ENCODE measurements at places on chromosomes 16 and 17. TPM values are rescaled to one million over a fixed set of nuclear protein-coding genes. Genes with fewer than 3 reads are reported as not detected.

The HBZ gene
- total RNA-seq = not detected

The MT1H gene
- total RNA-seq = not detected

The TRIM16 gene
- 44.3 TPM for total RNA-seq

The MFSD6L gene
- not detected for total RNA-seq

The NR1D1 gene
- total RNA-seq = 5.7 TPM

The CMTM1 gene
- total RNA-seq = 3.8 TPM

The SARM1 gene
- total RNA-seq = 4.0 TPM

The INCA1 gene
- total RNA-seq = not detected

The SLC7A6OS gene
- total RNA-seq = 11.5 TPM

The KRT33B gene
- total RNA-seq = 1.3 TPM

The GPR142 gene
- total RNA-seq = not detected

The KRTAP3-2 gene
- not detected for total RNA-seq

GRCh38 chr16:30660424-30661261 lies 2.4 kb downstream of the FBRS start:
- no peak for DNase-seq

GRCh38 chr17:72365857-72366414 lies 245.1 kb downstream of the SOX9 start:
- no peak for DNase-seq

- peak; percentile 84 for DNase-seq
These were observed 21.5 kb upstream of the RFFL start for GRCh38 chr17:35084987-35085386.

DNA sequence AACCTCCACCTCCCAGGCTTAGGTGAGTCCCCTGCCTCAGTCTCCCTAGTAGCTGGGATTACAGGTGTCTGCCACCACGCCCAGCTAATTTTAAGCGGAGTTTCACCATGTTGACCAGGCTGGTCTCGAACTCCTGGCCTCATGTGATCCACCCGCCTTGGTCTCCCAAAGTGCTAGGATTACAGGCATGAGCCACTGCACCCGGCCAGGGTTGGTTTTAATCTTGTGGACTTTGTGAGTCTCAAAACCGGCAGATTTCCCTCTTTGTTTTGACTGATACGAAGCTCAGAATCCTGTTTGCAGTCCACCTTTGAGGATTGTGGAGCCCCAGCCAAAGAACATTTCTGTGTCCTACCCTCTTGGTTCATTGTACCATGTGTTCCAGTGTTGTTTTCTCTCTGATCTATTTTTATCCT lies 16.4 kb upstream of the CPSF4L start:
- DNase-seq = no peak

DNA sequence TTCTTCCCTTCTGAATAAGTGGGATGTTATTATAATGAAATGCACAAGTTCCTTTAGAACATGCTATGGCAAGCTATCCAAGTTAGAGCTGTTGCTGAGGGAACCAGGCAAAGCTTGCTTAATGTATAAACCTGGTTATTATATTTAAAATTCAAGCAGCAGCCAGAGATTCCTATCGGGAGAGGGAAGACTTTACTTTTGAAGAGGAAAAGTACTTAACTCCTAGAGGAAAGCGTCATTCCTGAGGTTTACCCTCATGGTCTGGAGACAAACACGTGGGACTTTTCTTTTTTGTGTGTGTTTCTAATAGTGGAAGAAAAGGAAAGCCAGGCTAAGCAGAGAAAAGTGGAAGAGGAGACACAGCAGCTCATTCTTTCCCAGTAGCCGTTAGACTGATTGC lies 39.9 kb upstream of the MYH10 start:
- no peak for DNase-seq

GRCh38 chr17:82366749-82367148 lies 4.8 kb upstream of the UTS2R start:
- no peak for DNase-seq

DNA sequence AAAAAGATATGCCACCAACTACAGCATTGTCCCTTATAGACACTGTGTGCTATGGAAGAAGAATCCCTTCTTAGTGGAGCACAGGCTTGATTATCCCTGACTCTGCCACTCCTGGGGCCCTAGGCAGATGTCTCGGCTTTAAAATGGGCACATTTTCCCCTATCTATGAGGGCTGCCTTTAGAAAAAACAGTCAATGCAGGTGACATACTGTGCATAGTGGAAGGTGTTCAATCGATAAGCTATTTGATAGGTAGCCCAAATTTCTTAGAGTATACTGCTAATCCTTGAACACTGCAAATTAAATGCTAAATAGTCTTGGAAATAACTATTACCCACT lies 64.4 kb downstream of the PARN start:
- DNase-seq = no peak

DNA sequence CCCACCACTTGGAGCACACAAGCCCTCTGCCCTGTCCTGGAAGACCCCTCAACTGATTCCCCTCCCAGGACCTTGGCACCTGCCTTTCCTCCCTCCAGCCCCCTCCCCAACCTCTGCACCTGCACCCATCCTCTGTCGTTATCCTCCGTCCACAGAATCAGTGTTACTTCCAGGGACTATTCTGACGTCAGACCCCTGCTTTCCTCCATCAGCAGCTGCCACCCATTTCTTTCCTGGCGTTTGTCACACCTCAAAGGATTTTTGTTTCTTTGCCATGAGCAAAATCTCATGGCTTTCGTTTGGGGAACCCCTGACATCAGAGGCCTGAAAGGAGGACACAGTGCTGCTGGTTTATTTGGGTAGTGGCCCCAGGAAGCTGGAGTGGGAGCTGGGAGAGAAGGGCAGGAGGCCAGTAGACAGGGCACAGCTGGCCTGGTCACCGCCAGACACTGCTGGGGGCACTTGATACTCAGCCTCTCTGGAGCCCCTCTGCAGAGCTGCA lies 68.4 kb downstream of the SOCS1 start:
- DNase-seq = no peak

- DNase-seq = no peak
These were observed 54.5 kb downstream of the PRMT7 start for GRCh38 chr16:68365167-68365817.

DNA sequence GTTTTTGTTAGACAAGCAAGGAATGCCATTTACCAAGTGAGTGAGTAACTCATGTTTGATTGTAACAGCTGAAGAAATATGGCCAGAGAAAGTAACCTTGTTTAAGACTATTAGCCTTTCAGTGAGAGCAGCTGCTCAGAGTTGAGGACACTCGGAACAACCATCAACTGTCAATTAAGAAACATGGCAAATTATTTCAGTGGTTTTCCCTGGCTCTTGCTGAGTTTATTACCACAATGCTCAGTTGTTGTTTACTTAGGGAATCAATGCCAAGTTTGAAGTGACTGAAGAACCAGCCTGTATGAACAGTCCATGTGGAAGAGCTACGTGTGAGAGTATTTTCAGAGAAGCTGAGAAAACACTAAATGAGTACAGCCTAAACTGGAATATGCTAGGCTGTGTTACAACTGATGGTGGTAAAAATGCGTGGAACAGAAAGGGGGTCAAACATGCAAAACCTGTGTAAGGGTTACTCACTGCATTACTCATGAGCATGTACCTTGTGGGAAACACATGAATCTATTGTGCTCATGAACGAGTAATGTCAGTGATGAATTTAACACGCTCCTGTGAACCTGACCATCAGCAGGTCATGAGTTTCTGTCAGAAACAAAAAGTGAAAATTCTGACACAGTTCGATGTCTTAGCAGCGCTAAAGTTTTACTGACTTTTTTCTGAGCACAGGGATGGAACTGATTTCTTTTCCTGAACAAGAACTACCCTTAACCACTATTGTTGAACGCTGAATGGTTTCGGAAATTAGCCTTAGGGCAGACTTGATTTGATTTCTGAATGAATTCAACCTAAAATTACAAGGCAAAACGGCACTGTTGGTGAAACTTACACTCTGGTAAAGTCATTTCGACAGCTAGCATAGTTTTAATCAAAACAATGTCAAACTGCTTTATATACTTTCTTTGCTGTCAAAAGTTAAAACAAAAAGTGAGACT lies 33.5 kb downstream of the GNA13 start:
- peak; percentile 88 for DNase-seq

DNA sequence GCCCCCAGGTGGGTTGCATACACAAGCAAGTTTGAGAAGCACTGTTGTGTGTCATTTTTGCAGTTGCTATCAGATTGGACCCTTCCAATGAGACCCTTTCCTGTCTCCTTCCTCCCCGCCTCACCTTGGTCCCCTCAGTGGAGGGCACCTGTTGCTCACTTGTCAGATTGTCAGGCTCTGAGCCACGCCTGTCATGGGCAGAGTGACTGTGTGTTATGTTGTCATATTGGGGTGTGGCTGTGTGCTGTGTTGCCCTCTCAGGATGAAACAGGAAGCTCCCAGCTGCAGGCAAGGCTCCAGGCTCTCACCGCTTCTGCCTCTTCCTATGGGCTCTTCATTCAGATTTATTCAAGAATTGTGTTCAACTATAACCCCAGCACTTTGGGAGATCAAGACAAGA lies 302.9 kb downstream of the CPPED1 start:
- no peak for DNase-seq

DNA sequence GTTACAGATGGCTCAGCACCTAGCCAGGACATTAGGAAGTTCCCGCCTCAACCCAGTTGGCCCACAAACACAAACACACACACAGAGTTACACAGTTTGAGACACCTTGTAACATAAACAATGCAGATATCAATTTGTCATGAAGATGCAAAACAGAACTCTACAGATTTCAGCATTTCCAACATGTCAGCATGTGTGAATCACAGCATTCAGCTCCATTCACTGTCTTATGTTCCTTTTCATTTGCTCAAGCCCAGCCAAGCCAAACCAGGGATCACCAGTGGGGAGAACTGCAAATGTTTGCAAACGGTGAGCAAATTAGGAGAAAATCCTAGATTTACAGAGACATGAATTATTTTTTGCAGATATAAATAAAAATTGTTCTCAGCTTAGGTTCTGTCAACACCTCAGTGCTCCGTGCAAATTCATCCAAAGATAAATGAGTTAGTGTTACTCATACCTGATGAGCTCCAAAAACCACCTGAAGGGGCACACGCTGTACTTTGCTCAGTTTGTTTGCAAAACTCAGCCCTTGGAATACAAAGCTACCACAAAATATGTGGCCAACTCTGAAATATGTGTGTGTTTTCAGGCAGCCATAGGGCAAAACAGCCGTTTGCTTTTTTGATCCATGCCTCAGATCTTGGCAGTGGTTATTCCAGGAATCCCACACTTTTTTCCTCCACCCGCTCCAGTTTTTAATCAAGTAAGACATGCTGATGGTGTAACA lies 16.3 kb upstream of the COX10 start:
- no peak for DNase-seq

- DNase-seq = no peak
These were observed 76.7 kb upstream of the CDC42EP4 start for GRCh38 chr17:73388578-73388905.

GRCh38 chr16:30335598-30336474 lies 19.3 kb downstream of the CD2BP2 start:
- DNase-seq = peak; percentile 77

DNA sequence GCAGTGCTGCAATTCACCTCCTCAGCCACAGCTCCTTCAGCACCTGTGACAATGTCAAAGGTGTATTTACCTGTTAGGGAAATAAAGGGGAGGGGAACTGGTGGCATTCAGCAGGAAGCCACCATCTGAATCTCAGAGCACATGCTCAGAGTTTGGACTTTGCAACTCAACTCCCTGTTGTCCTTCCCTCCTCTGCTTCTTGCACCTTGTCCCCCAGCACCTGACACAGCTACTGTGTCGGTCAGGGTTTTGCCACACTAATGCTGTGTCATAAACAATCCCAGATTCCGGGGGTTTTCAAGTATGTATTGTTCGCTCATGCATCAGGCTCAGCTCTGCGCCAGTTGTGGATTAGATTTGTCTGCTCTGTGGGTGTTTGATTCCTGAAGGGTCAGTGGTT lies 43.7 kb downstream of the HSBP1 start:
- no peak for DNase-seq

- no peak for DNase-seq
These were observed 422.2 kb downstream of the CA10 start for GRCh38 chr17:51736356-51736755.

DNA sequence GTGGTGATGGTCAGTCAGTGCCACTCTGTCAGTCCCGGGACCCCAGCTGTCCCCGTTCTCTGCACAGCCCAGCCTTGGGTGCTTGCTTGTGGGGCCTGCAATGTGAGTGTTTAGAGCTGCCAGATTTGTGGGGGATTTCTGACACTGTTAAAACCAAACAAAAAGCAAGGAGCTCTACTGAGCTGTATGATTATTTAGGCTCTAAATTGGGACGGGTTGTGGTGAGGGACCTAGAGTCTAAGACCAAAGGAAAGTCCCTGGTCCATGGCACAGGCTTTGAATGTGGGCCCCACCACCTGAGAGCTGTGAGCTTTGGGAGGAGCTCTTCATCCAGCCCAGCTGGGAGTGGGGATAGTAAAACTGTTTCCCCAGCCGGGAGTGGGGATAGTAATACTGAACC lies 63.3 kb downstream of the KSR1 start:
- no peak for DNase-seq

DNA sequence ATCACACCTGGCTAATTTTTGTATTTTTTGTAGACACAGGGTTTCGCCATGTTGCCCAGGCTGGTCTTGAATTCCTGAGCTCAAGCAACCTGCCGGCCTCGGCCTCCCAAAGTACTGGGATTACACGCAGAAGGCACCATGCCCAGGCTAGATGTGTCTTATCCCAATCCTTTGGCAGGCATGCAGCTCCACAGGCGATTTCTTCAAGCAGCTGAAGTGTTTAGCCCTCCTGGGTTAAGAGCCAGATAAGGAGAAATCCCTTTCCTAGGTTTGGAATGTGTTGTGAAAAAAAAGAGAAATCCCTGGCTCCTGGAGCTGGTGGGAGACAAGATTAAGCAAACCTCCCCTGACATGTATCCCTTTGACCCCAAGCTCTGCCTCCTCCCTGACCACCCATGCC lies 2.1 kb upstream of the NHERF1 start:
- no peak for DNase-seq

DNA sequence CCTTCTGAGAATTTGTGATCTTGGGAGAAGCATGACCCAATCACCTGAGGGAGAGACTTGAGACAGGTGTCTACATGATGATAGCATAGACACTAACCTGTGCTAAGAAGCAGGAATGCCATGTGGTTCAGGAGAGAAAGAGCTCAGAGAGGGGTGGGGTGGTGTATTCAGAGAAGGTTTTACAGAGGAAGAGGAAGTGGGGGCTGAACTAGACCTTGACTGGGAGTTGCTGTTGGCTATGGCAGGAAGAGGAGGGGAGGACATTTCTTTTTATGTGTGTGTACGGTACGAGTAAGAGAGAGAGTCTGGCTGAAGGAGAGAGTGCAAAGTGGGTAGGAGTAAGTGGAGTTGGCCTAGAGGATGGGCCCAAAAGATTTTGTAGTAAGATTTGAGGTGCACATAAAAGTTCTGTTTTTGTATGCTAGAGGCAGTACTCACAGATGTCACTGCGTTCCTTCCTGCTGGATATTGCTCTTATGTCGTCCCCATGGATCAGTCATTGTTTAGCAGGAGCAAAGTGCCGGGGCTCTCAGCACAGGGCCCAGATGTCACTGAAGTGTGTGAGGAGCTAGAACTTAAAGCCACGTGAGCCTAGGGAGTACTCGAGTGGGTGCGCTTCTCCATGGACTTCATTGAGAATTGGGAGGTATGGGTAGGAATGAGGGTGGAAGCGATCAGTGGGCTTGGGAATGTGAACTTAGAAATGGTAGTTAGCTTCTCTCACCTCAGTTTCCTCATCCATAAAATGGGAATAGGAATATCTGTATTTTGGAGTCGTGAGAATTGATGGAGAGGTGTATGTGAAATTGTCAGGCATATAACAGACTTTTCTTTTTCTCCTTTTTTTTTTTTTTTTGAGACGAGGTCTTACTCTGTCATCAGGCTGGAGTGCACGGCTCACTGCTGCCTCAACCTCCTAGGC lies 22.1 kb downstream of the SLC7A6 start:
- no peak for DNase-seq

- peak; percentile 34 for DNase-seq
These were observed 15.4 kb downstream of the GPT2 start for GRCh38 chr16:46899443-46900143.
